ENCODE measurements at places on chromosomes 7 and 10.

GRCh38 chr7:75740846-75741497, 2.2 kb upstream of the HIP1 start:
- DNase-seq, result no peak

DNA sequence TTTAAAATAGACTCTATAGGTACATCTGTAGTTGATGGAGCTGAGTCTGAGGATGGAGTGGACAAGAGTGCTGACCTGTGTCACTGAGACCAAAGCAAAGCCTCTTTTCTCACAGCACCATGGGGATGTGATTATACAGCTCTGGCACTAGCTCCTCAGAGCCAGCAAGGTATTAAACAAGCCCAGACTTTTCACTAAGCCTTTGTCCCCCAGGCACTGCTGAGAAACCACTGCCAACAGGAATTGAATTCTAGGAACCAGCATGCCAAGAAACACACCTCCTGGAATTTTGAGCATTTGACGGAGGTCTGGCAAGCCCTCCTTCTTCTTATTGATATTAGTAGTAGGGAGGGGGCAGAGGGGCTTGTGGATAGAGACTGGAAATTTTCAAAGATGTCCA, 147.0 kb downstream of the C1GALT1 start:
- DNase-seq, result no peak

DNA sequence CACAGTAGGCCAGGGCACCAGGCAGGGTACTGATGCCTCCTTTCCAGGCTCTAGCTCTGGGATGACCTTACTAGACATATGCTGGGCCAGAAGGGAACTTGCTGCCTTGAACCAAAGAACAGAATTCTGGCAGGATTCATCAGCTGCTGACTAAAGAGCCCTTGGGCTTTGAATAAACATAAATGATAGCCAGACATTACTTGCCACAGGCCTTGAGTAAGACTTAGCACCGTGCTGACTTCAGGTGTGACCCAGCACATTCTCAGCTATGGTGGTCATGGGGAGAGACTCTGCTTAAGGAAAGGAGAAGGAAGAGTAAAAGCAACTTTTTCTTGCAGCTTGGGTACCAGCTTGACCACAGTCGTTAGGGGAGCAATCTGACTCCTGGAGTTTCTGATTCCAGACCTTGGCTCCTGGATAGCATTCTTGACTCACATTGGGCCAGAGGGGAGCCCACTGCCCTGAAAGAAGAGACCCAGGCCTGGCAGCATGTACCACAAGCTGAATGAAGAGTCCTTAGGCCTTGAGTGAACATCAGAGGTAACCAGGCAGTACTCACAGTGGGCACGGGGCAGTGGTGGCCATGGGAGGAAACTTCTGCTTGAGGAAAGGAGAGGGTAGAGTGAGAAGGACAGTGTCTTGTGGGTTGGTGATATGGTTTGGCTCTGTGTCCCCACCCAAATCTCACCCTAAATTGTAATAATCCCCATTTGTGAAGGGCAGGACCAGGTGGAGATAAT, 926.1 kb upstream of the SORCS1 start:
- DNase-seq, result no peak

- DNase-seq, result no peak
Measured at GRCh38 chr7:139575338-139575680, 51.8 kb downstream of the CLEC2L start.

GRCh38 chr10:42943025-42943818, 133.6 kb upstream of the RET start:
- DNase-seq, result no peak

- no peak for DNase-seq
Measured at GRCh38 chr7:150737265-150738055, at the start of gene GIMAP5. Gene GIMAP5 (plus strand): TSS chr7:150737418. CDS start chr7:150740885, 3,467 bp downstream.

- no peak for DNase-seq
Measured at GRCh38 chr10:93079663-93080349, 6.1 kb downstream of the CYP26A1 start.

DNA sequence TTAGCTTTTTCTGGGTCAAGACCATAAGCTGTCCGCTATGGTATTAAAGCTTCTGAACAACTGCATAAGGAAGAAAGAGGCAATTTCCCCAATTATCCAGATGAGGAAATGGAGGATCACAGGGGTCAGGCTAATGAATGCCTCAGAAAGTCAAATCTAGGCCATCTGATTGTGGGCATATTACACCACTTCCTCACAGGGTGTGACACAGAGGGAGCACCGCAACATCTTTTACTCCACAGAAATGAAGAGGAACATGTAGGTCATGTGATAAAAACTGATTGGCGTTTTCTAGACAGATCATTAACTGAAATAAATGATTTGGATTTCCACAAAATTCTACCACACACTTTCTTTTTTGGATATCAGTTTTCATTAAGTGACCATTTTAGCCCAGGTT, 384.4 kb downstream of the PARD3 start:
- DNase-seq, result no peak

DNA sequence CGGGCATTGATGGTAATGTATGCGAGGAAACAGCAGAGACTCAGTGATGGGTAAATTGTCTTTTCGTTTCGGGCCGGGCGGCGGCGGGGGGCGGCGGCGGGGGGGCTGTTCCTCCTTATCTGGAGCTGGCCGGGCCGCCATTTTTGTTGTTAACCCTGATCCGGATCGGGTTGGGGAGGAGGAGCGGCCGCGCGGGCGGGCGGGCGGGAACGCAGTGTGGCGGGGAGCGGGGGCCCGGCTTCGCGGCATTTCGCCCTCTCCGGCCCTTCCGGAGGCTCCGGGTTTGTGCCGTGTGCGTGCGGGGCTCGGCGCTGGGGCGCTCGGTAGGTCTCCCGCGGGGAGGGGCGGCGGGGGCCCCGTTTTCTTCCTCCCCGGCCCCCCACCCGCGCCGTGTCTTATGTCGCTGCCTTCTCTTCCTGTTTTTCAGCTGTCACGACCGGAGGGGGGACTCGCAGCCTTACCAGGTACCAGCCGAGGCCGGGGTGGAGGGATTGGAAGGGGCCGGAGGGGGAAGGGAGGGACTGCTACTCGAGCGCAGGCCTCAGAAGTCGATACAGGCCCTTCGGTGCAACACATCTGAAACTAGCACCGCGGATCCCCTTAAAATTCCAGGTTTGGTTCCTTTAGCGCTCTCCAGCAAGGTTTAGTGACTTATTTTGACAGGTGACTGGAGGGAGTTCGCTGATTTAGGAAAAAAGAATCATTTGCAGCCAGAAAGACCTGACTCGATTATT, 820 bp downstream of the WAC start:
- DNase-seq, result peak; percentile 55

GRCh38 chr7:68217426-68217825, 1220.8 kb downstream of the TYW1 start:
- DNase-seq, result no peak

GRCh38 chr10:63919575-63920279, 398.5 kb downstream of the REEP3 start:
- DNase-seq, result no peak

GRCh38 chr10:44576702-44577191, 191.8 kb upstream of the CXCL12 start:
- no peak for DNase-seq

- no peak for DNase-seq
Measured at GRCh38 chr10:21953585-21954057, 49.9 kb downstream of the DNAJC1 start.

- DNase-seq, result no peak
Measured at GRCh38 chr10:110959379-110960332, 40.3 kb downstream of the SHOC2 start.

- DNase-seq, result no peak
Measured at GRCh38 chr7:95322396-95322795, 1.9 kb downstream of the PON1 start.

DNA sequence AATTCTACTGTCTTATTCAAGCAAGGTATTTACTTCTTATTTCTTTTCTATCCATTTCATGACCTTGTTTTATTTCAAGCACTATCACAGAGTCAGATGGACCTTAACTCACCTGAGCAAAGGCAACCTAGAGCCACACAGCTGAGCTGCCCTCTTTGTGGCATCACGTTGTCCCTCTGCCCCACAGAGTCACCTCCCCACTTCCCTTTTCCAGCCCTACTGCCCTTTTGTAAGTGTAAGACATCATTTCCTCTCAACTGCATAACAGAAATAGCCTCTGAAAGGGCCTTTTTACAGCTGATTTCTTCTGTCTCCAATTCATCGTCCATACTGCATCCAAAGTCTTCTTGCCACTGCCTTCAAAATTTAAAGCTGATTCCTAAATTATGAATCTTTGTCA, 946.0 kb downstream of the NRG3 start:
- no peak for DNase-seq

DNA sequence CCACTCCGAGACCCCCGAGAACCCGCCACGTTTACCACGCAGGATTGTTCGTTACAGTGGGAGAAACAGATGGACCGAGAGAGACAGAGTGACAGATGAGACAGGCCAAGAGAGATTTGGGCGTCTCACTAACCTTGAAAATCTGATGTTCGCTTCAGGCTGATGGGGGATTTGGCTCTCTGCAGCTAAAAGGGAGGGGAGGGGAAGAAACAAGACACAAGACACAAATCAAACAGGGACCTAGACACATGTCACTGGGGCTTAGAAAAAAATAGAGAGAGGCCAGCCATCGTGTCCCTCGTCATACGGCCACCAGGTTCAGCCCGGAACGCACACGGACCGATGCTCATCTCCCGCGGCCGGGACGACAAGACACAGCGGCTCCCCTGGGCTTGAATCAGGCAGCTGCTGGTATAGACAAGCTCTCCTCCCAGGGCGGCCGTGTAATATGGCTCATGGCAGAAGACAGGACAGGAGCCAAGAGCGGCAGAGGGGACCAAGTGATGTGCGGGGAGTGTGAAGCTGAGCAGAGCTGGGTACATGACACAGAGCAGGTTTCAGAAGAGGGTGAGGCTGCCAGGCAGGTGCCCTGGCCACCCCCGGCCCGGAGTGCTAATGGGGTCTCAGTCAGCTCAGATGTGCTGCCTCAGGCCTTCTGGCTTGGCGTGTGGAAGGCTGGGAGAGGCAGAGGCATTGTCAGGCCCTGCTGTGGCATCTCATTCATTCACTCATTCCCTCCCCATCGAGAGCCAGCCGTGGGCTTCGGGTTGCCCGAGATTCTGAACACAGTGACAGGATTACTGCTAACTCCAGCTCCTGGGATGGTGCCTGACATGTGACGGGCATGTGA, 88.5 kb upstream of the GNA12 start:
- no peak for DNase-seq

DNA sequence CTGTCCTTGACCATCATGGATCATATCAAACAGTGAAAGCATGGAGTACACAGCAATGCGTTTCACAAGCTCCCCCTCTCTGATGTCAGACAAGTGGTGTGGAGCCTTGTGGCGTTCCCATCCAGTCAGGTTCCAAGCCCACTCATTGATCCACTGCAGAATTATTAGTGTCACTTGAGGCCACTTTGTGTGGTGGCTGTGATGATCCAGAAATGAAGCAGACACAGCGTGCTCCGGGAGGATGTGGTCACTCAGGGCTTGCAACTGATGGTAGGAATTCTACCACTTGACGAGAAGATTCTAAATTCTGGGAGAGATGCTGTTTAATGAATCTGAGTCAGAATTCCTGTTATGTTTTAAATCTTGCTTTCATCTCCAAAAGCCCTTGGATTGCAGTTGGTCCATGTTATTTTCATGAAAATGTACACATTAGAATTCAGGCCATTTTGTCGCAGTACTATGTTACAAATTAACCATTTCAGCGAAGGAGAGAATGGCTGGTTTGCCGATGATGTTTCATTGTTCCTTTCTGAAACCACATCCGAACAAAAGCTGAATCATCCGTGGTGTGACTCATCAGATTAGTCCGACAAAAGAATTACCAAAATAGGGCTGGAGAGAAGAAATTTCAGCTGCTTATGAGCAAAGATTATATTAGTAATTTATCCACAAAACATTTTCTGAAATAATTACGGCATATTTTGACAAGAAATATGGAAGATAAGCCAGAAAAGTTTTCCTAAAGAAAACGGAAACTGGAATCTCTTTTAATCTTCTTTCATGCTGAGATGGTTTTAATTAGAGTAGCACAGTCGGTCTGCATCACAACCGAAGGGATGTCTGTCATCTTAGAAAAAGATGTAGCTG, 48.1 kb downstream of the INSYN2A start:
- DNase-seq, result no peak

DNA sequence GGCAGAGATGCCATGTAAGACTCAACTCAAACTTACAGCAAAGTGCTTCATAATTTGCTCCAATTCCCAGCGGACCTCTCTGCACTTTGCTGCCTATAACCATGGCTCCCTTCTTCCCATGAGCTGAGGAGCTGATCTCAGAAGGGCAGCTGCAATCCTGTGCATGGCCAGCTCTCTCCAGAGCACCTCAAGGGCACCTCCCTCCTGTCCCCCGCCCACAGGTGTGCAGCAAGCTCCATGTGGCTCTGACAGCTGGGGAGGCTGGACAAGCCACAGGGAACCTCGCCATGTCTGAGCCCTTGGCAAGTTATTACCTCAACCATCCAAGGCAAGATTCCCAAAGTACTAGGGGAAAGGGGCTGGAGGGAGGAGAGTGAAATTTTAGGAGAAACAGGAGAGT, 61.1 kb upstream of the DDC start:
- DNase-seq, result no peak

DNA sequence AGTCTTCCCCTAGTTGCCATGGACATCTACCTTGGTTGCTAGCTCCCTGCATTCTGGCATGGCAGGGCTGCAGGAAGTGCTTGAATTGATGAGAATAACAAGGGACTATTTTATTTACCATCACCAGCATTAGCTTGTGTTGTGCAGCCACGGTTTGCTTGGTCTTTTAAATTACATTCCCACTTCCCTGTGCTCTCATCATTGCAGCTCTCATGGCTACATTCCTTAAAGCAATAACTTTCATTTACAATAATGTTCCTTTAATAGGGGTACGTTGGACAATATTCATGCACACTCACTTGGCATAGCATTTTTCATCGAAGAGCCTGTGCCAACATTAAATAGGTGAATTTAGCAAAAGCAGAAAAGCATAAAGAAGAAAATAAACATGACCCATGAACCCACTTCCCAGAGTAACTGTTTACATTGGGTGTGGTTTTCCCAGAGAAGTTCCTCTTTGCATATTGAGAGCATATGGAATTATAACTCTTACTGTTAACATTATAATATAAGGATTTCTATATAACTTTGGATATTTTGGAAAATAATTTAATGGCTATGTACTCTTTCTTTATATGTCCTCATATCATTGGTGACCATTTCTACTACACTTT, 113.2 kb upstream of the VWC2 start:
- no peak for DNase-seq

- no peak for DNase-seq
Measured at GRCh38 chr7:105613611-105614330, 32.5 kb upstream of the EFCAB10 start.

- no peak for DNase-seq
Measured at GRCh38 chr10:99630433-99630832, 10.2 kb upstream of the SLC25A28 start.

GRCh38 chr7:47817917-47818316, 130.3 kb downstream of the PKD1L1 start:
- DNase-seq, result no peak

DNA sequence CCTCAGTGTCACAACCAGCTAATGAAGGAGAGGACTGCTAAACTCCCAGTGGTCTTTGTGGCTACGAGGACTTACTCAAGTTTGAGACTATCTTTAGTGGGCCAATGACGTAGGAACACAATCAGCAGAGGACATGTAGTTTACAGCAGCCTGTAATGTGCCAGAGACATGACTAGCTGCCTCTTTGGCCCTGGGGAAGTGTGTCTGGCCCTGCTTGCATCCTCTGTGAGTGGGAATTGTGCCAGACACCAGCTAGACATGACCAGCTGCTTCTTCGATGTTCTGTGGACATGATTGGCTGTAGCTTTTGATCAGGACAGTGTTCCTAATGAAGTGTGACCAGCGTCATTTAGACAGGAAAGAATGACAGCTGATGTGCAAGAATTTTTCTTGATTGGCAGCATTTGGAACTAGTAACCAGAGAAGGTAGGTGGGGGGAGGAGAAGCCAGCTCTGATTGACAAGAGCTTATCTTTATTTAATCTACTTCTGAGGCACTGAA, 141.7 kb downstream of the AUTS2 start:
- no peak for DNase-seq

GRCh38 chr10:69209787-69210484, 10.2 kb upstream of the HKDC1 start:
- DNase-seq, result no peak

Measured in T-helper 17 cell (primary cell).